ENCODE measurements at places on chromosomes 3 and 15.

- no peak for DNase-seq
These were observed 13.7 kb upstream of the ISLR start for GRCh38 chr15:74159773-74160172.

- no peak for DNase-seq
These were observed 16.4 kb upstream of the SLC35G2 start for GRCh38 chr3:136802481-136802996.

GRCh38 chr3:192916371-192917027 lies 1.2 kb downstream of the MB21D2 start:
- no peak for DNase-seq

DNA sequence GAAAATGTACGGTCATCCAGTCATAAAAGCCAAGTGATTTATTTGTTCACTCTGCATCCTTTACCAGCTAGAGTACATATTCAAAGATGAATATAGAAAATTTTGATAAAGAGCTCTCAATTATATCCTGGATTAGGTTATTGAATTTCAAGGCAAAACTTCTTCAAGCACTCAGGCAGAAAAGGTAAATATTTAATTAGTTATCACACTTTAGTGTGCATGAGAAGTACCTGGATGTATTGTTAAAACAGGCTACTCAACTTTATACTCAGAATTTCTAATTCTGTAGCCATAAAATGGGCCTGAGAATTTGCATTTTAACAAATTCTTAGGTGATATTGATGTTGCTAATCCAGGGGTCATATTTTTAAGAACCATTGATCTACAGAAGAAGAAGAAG lies 45.3 kb downstream of the ILDR1 start:
- DNase-seq: no peak

- DNase-seq: no peak
These were observed 245.0 kb downstream of the ZMAT3 start for GRCh38 chr3:178826435-178827123.

DNA sequence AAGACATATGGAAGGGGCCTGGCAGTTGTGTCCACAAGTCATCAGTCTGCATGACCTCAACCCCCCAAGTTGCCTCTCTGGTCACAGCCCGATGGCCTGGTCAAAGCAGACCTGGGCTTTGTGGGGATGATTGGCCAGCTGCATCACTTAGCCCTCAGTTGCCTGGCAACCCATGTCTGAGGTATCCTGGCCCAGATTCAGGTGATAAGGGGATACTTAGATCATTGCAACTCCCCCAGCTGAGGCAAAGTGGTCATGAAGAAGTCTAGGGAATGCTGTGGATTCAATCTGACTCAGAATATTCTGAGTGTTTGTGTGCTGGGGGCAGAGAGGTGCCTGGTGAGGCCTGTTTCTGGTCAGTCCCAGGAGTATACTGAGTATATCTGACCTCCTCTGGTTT lies 5.0 kb downstream of the GPR156 start:
- no peak for DNase-seq

DNA sequence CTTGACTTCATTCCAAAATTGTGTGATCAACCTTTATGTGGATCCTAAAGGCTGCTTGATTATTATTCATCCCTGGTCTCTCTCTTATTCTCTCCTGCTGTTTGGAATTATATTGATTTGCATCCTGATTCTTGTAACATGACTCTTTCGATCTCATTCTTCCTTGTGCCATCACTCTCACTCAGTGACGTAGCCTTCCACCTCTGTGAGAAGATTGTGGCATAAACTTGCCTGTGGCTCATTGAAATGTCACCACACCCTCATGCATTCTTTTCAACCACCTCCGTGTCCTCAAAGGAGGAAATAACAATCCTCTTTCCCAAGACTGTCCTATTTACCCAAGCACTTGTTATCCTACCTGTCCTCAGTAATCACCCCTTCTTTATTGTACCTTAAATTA lies 41.3 kb upstream of the GCNT3 start:
- DNase-seq: no peak

DNA sequence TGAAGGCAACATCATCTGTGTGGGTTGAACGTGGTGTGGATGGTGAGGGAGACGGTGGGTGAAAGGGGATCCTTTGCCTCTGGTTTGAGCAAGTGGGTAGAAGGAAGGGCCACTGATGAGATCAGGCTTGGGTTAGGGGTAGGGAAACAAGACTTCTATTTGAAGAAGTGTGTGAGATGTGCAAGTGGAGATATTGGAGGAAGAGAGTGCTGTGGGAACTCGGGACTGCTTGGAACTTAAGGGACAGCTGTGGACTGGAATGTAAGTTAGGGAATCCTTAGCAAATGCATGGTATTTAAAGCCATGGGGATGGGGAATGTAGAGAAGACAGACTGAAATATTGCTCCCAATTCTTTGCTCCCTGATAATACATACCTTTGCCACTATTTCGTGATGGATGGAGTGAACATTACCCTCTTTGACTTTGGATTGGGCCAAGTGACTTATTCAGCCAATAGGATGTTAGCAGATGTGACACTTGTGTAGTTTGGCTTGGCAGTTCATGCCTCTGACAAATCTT lies 30.2 kb upstream of the AMOTL2 start:
- DNase-seq: no peak

DNA sequence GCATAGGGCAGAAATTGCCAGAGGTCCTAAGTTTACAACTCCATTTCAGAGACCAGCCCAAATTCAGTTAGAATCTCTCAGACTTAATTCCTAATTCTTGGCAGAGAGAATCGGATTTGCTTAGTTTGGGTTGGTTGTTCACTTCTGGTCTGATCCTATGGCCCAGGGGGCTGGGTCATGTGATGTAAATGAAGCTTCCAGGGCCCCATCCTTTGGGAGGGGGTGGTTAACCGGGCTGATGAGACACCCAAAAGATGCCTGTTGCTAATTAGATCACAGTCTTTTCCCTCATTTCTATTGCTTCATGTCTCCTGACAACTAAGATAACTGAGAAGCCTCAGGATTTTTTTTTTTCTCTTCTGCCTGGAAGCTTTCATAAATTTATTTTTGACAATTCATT lies 11.1 kb upstream of the ZNF620 start:
- DNase-seq: no peak

DNA sequence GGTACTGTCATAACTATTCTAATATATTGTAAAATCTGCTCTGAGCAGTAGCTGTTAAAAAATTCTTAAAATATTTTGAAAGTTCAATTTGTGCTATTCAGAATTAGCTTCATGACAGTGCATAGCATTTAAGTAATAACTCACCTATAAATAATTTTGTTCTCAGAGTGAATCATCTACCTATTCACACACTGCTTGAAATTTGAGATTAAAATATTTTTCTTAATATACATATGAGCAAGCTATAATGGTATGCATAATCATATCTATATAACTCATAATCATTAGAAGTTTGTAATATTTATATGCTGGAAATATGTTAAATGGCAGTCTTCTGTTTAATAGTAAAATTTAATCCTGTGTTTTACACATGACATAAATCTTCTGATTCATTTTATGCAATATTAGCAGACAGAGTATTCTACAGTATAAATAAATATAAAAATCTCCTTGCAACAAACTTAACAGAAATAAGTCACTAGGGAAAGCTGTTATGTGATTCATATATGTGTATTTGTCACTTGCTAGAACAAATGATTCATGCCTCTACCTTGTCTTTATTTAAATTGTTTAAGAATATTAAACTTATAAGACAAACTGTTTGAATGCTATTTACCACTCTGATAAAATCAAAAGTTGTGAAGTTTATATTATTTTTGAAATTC lies 710.8 kb downstream of the PLOD2 start:
- no peak for DNase-seq

DNA sequence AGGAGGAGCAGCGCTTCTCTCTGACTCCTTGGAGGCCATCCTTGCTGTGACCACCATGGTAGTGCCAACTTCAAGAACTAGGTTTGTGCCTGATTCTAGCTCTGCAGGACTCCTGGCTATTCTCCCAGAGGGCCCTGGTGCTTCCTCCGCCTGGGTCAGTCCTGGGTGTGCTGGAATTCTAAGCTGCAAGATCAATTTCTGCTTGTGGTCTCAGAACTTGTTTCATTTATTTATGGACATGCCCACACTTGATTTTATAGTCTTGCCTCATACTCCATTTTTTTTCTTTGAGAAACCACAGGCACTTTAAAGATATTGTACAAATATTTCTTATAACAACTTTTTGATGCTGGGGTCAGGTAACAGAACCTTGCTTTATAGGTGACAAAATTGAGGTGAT lies 87.6 kb downstream of the PDCD6IP start:
- no peak for DNase-seq

DNA sequence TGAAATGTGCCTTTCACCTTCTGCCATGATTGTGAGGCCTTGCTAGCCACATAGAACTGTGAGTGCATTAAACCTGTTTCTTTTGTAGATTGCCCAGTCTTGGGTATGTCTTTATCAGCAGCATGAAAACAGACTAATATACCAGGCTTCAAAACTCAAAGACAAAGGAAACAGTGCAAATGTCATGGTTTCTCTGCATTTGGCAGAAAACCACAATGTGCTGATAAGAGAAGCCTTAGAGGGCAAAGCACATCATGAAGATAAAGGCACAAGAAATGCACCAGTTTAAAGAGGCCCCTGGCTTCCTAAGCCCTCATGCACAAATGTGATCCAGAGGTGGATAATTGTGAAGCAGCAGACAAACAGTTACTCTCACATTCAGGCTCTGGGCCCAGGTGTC lies 259.2 kb downstream of the CPNE4 start:
- DNase-seq: no peak

DNA sequence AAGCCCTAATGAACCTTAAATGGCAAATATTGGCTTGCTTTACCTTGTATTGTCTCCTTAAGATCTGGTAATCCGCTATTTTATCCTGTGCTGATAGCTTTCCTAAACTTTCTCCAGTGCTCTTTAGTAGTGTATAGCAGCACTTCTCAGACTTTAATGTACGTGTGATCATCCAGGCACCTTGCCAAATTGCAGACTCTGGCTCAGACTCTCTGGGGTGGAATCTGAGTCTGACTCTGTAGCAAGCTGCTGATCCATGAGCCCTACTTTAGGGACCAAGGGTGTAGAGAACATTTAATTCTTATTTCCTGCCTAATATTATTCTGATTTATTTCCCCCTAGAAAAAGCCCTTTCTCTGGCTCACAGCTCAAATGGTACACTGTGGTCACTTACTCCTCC lies 518.8 kb upstream of the ZNF385D start:
- no peak for DNase-seq

GRCh38 chr3:46187876-46188275 lies 20.2 kb downstream of the CCR1 start:
- DNase-seq: no peak

DNA sequence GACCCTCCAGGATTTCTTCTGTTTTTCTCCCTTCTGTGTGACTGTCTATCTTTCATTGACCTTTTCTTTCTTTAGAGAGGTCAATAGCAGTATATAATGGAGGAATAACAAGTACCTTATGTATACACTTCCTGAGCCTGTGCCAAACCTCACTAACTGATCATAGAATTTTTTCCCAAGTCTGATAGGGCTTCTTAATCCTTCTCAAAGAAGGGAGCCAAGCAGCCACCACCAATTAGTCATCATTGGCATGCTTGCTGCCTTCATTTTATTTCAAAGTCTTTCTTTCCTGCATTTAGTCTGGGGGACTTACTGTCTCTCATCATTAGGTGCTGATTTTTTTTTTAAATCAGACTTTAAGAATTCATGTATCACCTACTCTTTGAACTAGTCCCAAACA lies 327.0 kb downstream of the FEZF2 start:
- DNase-seq: no peak

GRCh38 chr3:177231242-177231641 lies 34.0 kb upstream of the TBL1XR1 start:
- no peak for DNase-seq

GRCh38 chr3:75180235-75180944 lies 483.7 kb upstream of the FRG2C start:
- no peak for DNase-seq
